HuH-7.5 (cell line): ENCODE measurements at places on chromosomes 4 and X.

DNA sequence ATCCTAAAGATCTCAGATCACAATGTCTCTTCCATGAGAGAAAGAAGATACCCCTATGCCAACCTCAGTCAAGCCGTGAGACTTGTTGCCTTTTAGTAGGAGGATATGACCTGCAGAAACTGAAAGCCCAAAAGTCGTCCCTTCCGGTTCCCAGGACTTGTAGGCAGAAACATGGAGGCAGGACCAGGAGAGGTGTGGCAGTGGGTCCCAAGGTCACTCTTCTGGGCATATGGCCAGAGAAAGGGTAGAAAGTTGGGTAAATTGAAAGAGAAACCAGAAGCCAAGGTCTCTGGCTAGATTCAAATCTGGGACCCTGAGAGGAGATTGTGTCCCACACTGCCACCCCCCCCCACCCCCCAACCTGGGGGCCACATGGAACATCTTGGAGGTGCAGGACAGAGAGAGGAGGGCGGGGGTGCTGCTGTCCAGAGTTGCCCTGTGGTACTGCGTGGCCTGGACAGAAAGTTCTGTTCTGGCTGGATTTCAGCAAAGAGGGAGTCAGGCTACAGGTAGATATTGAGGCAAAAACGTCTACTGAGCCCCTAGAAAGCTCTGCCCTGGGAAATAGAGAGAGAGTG lies 55.4 kb downstream of the DDX3X start:
- DNase-seq: peak; percentile 6

DNA sequence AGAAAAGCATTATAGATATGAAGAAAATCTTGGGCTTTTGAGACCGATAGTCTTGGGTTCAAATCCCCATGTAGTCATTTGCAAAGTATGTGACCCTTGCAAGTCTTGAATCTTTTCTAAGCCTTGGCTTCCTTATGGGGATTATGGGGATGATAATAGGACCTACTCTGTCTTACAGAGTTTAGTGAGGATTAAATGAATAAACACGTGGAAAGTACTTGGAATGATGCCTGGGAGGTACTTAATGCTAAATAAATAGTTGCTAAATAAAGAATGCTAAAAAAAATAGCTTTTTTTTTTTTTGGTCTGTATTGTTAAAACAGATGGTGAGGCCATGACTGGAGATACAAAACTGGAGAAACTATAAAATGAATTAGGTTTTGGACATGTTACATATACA lies 292.7 kb downstream of the GPAT3 start:
- DNase-seq: no peak

DNA sequence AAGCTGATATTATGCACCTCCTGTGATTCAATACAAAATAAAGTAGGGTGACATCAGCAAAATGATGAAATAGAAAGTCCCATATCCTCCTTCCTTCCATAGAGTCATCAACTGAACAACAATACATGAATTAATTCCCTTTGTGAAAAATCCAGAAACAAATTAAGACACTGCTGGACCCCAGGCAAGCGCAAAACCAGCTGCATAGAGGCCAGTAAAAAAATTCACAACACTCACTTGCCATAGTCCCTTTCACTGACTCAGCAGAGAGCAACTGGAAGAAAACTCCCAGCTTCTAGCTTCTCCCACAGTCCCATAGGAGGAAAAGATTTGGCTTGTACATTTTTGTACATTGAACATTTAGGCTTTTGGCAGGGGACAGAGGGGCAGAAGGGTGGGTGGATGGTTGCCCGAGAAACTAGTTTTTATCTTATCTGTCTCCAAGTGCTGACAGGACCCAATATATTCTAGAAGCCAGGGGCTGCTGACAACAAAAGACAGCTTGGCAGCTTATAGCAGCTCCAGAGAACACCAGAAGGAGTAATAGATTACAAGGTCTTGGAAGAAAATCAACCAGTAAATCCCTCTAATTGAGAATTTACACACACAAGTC lies 124.6 kb downstream of the NDST3 start:
- no peak for DNase-seq

DNA sequence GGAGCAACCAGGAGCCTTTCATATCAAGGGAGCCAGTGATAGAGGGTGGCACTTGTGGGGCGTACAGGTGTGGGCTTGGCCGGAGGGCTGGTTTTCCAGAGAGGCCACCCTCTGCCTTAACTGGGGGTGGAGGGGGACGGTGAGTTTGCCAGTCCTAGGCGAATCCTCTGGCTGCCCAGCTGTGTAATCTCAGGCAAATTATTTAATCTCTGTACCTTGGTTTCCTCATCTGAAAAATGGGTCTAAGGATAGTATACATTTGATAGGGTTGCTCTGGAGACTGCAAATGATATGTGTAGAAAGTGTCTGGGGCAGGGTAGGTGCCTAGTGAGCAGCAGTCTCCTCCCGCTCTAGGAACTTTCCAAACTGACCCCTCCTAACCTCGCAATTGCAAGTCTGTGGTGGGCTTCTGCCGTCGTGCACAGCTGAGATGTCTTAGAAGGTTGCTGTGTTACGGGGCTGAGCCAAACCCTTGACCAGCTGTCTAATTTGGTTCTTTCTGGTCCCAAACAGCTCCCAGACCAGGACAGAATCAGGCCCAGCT lies 3.8 kb upstream of the CXCR3 start:
- DNase-seq: no peak

DNA sequence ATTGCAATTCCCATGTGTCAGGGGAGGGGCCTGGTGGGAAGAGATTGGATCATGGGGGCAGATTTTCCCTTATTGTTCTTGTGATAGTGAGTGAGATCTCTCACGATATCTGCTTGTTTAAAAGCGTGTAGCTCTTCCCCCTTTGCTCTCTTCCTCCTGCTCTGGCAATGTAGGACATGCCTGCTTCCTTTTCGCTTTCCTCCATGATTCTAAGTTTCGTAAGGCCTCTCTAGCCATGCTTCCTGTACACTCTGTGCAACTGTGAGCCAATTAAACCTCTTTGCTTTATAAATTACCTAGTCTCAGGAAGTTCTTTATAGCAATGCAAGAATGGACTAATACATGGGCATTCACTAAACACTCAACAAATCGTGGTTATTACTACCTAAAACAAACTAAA lies 37.2 kb upstream of the PAPSS1 start:
- DNase-seq: no peak

DNA sequence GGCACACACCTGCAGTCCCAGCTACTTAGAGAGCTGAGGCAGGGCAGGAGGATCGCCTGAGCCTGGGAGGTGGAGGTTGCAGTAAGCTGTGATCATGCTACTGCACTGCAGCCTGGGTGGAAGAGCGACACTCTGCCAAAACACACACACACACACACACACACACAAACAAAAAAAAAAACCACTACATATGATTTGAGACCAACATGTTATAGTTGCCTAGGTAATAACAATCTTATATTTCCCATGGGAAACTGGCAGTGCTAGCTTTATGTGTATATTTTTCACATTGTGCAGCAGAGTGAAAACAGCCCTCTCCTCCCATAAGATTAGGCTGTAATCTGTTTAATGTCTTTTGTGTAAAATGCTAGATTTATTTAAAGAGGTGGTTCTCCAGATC lies 3.1 kb upstream of the FAM241A start:
- no peak for DNase-seq

- no peak for DNase-seq
Observed at GRCh38 chr4:16544251-16544721, 318.0 kb upstream of the TAPT1 start.

GRCh38 chr4:189974056-189974455 lies 33.4 kb downstream of the FRG1 start:
- DNase-seq: no peak

- DNase-seq: no peak
Observed at GRCh38 chr4:56879996-56880395, 27.7 kb upstream of the REST start.

DNA sequence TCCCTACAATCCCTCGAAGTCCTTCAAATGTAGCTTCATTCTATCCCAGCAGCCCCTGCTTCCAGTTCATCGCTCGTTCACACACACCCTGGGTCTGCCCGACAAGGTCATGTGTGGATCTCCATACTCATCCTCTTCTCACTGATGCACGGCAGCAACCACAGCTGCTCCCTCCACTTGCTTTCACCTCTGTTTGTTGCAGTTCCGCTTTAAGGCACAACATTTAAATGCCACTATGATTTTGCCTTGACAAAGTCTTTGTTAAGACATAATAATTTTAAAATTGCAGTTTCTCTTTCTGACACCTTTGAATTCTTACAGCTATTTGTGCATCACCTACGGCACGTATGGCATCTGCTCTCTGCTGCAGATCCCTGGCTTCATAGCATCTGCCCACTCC lies 1.8 kb downstream of the ODAPH start:
- no peak for DNase-seq

DNA sequence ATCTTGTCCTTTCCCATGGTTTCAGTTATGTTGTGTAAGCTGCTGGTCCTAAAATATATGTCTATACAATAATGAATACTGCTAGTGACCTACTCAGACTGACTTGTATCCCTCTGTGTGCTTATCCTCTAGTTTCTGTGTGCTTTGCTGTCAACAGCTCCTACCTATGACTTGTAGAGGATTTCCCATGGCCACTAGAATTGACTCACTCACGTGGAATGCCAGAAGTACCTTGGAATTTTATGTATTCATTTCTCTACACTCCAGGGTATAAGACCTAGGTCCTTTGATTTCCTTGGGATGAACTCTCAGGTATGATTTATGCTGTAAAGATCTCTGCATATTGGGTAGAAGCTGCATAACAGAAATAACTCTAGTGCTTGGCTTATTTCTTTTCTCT lies 279.9 kb upstream of the SLIT2 start:
- no peak for DNase-seq

- no peak for DNase-seq
Observed at GRCh38 chr4:28508636-28509035, 1648.0 kb downstream of the STIM2 start.

GRCh38 chr4:21512353-21512752 lies 436.2 kb downstream of the KCNIP4 start:
- DNase-seq: no peak

GRCh38 chr4:41455206-41455605 lies 82.8 kb upstream of the LIMCH1 start:
- DNase-seq: no peak

- no peak for DNase-seq
Observed at GRCh38 chr4:19925516-19925915, 326.2 kb upstream of the SLIT2 start.

GRCh38 chr4:98833384-98833783 lies 95.5 kb downstream of the EIF4E start:
- DNase-seq: no peak

GRCh38 chr4:8123389-8123788 lies 35.2 kb downstream of the ABLIM2 start:
- no peak for DNase-seq

DNA sequence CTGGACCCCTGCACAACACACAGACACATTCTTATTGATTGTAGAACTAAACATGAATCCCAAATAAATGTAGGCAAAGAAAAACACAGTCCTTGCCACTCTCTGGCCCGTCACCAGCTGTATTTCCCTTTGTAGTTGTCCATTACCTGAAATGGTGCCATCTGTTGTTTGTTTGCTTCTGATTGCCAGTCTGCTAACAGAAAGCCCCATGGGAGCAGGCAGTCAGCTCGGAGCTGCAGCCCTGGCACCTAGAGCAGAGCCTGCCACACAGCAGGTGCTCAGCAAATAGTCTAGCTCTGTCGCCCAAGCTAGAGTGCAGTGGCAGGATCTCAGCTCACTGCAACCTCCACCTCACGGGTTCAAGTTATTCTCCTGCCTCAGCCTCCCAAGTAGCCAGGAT lies 28.9 kb downstream of the CPLX1 start:
- no peak for DNase-seq

GRCh38 chrX:39605183-39605582 lies 492.6 kb downstream of the BCOR start:
- no peak for DNase-seq

- no peak for DNase-seq
Observed at GRCh38 chr4:15884666-15885065, 53.9 kb downstream of the FGFBP1 start.

- no peak for DNase-seq
Observed at GRCh38 chrX:110286106-110286505, 31.8 kb downstream of the AMMECR1 start.

DNA sequence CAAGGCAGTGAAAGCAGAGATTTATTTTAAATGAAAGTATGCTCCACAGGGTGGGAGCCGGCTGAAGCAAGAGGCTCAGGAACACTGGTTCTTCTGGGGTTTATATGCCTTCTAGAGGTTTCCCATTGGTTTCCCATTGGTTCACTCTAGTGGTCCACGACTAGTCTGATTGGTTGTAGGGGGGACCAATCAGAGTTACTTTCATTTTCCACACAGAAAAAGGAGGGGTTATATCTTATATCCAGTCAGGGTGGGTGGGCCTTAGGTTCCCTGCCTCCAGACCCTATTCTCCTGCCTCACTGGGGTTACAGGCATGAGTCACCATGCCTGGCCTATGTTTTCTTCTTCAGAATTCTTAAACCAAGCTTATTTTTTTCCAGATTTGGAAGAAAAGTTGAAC lies 101.6 kb downstream of the KLHL8 start:
- no peak for DNase-seq
